ENCODE measurements at places on chromosomes 1 and 21.

- DNase-seq, result no peak
Measured at GRCh38 chr1:186930238-186930637, 101.5 kb downstream of the PLA2G4A start.

DNA sequence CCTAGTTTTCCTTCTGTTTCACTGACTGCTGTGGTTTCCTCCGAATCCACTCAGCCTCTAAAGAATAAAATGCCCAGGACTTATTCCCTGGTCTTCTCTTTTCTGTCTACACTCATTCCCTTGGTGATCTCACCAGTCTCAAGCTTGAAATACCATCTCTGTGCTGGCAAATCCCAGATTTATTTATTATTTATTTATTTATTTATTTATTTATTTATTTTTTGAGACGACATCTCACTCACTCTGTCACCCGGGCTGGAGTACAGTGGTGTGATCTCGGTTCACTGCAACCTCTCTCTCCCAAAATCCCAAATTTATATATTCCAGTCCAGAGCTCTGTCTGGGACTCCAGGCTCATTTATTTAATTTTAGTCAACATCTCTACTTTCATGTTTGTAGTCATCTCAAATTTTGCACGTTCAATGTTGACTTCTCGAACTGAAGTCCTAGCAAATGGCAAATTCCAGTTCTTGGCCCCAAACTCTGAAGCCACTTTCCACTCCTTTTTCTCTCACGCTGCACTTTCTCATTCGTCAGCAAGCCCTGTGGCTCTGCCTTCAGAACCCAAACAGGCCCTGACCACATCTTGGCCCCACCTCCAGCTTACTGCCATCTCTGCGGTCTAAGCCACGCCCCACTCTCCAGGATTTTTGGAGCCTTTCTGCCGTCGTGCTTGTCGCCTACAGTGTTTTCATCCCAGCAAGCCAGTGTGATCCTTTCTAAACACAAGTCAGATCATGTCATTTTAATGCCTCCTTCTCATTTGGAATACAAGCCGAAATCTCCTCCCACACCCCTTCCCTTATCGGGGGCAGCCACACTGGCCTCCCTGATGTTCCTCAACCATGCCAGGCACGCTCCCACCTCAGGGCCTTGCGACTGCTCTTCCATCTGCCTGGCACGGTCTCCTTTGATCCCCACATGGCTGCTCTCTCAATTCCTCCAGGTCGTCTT is 14.2 kb upstream of the TENT5B start:
- peak; percentile 87 for DNase-seq

- DNase-seq, result no peak
Measured at GRCh38 chr1:150566589-150567340, 12.6 kb downstream of the MCL1 start.

- DNase-seq, result peak; percentile 20
Measured at GRCh38 chr1:247681288-247681897, 1.9 kb upstream of the OR13G1 start.

DNA sequence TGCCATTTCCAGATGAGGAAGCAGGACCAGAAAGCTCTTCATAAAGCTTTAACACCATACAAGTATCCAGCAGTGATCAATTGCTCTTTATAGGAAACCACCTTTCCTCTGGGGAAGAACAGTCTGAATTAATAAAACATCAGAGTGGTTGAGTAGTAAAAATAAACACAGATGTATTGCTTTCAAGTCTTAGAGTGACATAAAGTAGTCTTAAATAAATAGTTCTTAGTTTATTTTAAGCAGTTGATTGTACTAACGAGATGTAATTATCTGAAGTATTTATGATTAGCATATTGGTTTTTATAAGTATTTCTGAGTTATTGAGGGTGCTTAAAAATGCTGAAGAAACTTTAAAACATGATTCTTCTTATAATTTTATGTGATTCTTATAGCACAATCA is 67.0 kb downstream of the PRKAA2 start:
- DNase-seq, result no peak

DNA sequence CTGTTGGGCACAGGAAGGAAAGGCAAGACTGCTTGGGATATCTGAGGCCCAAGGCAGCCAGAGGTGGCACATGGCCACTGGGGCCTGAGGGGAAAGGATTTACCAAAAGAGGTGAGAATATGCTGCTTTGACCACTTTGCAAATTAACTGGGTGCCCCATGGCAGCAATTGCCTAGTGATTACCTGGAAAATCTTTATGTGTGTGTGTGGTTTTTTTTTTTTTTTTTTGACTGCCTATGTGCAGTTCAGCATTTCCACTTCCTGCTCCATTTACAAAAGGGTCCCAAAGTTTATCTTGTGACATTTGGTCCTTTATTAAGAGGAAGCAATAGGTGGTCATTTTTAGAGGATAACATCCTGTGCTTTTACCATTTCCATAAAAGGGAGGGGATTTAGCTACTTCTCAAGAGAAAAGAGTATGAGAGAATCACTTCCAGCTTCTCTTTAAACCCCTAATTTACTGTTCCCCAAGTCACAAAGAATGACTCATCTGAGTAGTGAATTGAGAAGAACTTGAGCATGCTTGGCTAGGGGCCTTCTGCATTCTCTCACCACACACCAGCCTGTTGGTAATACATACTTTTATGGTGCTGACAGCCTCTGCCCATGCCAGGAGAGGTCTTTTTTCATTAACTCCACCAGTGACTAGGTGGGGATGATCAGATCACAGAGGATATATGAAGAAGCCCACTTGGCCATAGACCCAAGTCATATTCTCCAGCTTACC is 52.1 kb downstream of the SYDE2 start:
- DNase-seq, result peak; percentile 17

GRCh38 chr1:161723459-161724141 is 2.3 kb downstream of the FCRLB start:
- DNase-seq, result no peak

DNA sequence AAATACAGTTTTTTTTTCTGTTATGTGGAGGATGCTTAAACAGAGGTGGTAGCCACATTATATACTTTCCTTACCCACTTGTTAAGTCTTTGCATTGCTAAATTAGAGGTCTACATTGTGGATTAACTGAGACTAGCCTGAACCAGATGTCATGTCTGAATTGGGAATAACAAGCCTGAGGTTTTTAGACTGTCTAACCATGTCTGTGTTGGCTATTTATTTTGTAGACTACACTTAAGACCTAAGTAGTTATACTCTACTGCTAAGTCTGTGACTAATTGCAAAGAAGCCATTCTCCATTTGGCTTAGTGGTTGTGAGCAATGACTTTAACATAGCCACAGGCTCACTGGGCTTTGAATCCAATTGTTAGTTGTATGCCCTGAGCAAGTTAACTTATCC is 45.4 kb downstream of the CDC14A start:
- DNase-seq, result no peak

DNA sequence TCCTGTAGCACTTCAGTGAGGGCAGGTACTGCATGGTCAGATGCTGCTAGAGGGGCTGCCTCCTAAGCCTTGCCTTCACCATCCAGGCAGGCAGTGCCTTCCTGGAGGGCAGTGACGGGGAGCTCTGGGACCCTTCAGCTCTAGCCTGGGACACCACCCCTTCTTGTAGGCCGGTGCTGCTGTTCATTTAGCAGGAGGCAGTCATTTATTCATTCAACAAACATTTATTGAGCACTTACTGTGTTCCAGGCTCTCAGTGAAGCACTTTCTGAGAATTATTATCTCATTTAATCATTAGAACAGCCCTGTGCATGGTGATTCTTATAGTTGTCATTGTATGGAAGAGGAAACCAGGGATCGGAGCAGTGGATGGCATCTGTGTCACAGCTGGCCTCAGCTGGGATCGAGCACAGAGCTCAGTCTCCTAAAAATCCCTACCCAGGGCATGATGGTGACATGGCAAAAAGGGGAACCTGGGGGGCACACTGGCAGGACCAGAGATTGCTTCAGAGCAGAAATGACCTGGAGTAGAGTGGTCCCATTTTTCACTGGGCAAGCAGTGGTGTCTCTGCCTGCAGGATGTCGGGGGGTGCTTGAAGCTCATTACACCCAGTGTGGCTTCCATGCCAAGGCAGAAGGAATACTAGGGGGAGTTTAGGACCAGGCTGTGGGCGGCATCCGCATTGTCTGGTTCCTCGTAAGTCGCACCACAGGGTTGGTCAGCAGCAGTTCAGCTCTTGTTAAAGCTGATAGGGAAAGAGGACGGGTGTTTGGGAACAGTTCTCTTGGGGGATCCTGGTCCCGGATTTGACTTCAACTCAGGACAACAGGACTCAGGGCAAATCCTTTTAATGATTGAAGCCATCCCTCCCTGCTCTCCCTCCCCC is 28.8 kb downstream of the ARHGEF10L start:
- no peak for DNase-seq

DNA sequence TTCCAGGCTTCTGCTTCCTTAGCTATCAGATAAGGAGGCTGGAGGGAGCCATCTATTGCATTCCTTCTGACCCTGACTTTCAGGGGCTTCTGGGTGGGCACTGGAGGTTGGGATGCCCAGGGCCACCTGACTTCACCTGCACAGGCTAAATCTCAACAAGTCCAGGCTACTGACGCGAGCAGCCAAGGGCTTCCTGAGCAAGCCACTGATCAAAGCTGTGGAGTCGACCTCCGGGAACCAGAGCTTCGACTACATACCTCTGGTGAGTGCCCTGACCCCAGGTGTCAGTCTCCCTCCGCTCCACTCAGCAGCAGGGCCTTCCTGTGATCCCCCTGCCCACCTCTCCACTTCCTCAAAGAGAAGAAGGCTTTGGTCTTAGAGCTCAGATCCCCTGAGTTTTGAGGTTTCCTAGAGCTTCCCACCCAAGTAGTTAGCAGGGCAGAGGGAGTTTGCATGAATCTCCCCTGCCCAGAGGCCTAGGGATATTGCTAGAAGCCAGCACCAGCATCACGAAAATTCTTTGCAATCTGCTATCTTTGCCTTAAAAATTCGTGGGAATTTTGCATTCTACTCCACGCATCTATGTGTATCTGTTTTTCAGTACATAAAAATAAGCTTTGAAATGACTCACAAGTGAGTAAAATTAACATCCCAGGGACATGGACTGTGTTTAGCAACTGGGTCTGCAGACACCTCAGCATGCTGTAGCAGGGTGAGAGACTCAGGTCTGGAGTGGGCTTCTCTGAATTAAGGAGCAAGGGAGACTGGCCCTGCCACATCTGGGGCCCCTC is 61.4 kb downstream of the VWA5B1 start:
- no peak for DNase-seq

DNA sequence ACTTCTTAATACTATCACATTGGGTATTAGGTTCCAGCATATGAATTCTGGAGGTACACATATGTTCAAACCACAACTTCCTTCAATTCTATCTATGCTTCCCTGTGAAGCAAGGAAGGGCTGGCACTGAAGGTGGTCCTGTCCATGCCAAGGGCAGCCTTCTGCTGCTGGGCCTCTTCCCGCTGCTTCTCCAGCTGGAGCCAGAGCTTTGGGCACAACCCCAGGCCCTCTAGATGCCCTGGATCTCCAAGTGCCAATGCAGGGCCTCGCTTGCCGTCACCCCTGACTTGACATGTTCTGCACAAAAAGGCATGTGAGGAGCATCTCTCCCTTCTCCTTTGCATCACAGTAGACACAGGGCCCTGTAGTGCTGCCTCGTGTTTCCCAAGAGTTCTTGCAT is 62.6 kb downstream of the STYXL2 start:
- no peak for DNase-seq

DNA sequence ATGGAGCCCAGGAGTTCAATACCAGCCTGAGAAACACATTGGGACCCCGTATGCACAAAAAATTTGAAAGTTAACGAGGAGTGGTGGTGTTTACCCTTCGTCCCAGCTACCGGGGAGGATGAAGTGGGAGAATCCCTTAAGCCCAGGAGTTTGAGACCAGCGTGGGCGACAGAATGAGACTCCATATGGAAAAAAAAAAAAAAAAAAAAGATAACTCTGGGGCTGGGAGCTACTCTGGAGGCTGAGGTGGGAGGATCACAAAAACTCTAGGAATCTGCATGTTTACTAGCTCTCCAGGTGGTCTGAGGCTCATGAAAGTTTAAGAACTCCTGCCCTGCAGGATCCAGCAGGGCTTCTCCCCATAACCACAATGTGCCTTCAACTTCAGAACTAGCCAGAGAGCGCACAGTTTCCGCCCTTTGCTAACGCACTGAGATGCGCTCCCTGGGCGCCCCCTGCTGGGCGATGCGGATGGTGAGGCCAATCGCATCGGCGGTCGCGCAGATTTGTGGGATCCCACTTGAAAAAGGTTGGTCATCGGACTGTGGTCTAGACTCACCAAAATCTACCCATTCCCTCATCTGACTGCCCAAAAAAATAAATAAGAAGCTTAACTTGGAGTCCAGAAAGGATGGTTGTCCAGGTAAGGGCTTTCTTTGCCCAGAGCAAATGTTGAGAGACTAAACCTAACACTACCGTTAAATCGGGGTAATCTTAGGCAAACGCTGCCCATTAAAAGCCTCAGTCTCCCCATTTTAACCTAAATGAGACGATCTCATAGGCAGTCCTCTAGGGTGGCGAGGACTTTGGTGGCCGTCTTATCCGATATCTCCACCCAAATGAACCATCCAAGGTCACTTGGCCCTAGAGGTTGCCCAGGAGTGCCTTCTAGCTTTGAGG is 8.8 kb downstream of the ZNF683 start:
- DNase-seq, result peak; percentile 84

- no peak for DNase-seq
Measured at GRCh38 chr1:176515310-176515709, 52.3 kb downstream of the PAPPA2 start.

GRCh38 chr1:96837781-96838216 is 116.2 kb downstream of the PTBP2 start:
- DNase-seq, result no peak

DNA sequence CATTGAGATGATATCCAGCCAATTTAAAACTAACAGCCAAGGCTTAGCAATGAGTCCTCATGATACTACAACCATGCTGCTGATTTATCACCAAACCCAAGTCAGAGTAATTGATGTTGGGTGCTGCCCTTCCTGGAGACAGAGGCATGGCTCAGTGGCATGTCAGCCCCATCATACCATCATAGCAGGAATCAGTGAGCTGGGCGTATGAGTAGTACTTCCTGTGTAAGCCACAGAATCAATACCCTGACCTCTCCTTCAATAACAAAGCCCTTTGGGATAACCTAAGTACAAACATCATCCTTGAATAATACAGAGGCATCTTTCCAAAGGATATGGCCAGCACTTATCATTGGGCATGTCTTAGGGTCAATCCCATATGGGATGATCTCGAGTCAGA is 3.0 kb upstream of the LCE1E start:
- DNase-seq, result no peak

GRCh38 chr1:23585321-23586022 is 26.2 kb upstream of the ID3 start:
- peak; percentile 77 for DNase-seq

DNA sequence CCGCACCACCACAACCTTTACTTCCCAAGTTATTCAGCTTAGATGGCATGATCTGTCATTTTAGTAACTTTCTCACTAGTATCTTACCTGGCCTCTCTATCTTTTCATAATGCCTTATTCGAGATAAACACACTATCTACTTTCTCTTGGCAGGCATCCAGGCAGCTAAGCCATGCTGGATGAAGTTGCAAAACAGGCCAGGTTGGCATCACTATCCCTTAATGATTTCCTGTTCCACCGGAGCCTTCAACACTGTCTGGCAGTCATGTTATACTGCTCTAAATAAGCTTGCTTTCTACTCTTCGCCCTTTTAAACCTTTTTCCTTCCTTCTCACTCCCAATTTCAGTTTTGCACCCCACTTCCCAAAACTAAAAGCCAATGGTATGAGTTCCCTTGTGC is 12.0 kb upstream of the KCNH1 start:
- DNase-seq, result no peak

All from AG08396 (cell line).